ENCODE measurements at places on chromosomes 6 and 20.
A peak's percentile ranks its signal among the peaks of the same experiment; 100 is the strongest.

- DNase-seq = peak; percentile 31
Measured at GRCh38 chr20:60117065-60117464, 158.8 kb downstream of the CDH26 start.

DNA sequence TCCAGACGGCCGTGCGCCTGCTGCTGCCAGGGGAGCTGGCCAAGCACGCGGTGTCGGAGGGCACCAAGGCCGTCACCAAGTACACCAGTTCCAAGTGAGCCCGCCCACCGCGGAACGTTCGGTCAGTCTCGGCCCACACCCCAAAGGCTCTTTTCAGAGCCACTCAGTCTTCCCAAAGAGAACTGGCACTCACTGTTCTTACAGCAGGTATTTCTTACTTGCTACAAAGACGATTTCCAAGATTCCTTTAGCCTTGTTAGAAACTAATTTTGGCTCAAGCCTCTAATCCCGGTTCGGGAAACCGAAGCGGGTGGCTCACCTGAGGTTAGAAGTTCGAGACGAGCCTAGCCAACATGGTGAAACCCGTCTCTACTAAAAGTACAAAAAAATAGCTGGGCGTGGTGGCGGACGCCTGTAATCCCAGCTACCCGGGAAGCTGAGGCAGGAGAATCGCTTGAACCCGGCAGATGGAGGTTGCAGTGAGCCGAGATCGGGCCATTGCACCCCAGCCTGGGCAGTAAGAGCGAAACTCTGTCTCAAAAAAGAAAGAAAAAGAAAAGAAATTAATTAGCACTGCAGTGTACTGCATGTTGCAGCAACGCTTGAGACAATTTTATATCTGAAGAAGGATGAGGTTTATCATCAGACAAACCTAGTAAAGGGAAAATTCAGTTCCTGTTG lies 73.1 kb downstream of the OR2B2 start:
- no peak for DNase-seq

- DNase-seq = no peak
Measured at GRCh38 chr6:138291849-138292181, 73.5 kb upstream of the PBOV1 start.

DNA sequence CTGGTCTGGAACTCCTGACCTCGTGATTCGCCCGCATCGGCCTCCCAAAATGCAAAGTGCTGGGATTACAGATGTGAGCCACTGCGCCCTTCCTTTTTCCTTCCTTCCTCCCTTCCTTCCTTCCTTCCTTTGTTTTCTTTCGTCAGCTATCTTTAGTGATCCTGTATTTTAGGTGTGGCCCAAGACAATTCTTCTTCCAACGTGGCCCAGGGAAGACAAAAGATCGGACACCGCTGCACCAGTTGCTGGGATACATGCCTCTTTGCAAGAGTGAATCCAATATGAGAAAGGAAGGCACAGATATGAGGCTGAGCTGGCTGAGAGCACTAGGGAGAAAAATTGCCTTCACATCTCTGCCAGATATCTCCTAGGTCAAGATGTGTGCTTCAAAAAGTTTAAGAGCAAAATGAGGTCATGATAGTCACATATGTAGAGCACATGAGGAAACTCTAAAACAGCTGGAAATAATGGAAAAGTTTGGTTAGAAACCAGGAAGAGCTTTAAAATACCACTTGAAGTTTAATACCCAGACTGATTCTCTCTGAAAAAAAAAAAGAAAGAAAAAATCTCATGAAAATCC lies 41.8 kb downstream of the OR2B2 start:
- no peak for DNase-seq

DNA sequence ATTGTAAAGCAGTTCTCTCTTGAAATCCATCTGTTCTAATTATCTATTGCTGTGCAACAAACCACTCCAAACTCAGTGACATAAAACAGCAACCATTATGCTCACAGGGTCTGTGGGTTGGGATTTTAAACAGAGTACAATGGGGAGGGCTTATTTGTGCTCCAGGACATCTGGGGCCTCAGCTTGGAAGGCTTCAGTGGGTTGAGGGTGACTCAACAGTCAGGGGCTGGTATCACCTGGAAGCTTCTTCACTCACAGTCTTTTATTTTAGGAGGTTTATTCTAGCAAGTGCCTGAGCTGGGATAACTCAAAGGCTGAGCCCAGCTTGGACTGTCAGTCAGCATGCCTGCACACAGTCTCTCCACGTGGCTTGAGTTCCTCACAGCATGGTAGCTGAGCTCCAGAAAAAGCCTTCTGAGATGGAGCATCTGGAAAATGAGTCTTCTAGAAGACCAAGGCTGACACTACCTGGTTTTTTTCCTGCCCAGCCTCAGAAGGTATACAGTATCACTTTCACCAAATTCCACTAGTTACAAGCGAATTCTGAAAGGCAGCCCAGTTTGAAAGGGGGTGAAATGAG lies 234.6 kb upstream of the ID4 start:
- no peak for DNase-seq

All from hippocampal formation (tissue), 2 donors.